ENCODE measurements at places on chromosomes 12 and 14.

DNA sequence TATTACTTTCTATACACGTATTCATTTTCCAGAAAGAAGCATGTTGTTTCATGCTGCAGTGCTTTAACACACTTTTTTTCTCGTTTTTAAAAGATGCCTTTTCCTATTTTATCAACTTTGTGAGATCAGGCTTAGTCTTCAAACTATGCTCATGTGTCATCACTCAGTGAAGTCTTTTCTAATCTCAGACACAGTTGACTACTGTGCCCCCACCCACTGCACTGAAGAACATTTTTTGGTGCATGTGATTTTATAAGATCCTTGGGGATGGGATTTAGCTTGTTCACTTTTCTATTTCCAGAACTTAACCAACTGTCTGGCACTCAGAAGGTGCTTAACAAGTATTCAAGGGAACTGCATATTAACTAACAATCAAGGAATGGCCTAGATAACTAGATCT, 85.5 kb downstream of the CDK17 start:
- DNase-seq = no peak

GRCh38 chr14:24430143-24430681, 458 bp downstream of the KHNYN start:
- DNase-seq = peak; percentile 48

DNA sequence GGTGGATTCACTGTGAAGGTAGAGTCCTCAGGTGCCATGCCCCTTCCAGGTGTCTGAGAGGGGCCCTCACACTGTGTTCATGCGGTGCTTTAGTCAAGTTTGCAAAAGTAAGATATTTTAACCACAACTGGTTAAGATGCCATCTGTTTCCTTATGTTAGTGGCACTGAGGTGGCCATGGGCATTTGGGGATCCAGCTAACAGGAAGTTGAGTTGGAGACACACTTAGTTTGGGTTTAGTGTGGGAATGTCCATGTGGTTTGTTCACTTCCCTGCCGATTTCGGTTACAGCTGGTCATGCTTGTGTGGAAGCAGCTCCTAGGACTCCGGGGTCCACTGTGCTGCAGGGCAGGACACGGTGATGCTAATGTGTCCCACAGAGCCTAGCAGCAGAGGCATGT, 17.3 kb upstream of the ABHD12B start:
- DNase-seq = no peak

- DNase-seq = no peak
Observed at GRCh38 chr14:94924189-94924588, 154.3 kb upstream of the GSC start.

DNA sequence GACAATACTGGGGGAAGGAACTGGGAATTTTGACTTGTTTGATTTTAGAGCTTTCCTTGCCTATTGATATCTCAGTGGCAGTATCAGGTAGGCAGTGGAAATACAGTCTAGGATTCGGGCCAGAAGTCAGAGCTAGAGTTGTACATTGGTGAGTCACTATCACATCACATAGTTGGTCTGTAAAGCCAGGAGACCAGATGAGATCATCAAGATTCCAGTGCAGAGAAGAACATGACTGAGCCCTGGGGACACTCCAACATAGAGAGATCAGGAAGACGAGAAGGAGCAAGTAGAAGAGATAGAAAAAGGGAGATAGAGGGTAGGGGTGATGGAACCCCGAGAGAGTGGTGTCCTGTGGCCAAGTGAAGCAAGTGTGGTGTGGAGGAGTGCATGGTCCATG, 46.6 kb upstream of the NR1H4 start:
- DNase-seq = no peak

DNA sequence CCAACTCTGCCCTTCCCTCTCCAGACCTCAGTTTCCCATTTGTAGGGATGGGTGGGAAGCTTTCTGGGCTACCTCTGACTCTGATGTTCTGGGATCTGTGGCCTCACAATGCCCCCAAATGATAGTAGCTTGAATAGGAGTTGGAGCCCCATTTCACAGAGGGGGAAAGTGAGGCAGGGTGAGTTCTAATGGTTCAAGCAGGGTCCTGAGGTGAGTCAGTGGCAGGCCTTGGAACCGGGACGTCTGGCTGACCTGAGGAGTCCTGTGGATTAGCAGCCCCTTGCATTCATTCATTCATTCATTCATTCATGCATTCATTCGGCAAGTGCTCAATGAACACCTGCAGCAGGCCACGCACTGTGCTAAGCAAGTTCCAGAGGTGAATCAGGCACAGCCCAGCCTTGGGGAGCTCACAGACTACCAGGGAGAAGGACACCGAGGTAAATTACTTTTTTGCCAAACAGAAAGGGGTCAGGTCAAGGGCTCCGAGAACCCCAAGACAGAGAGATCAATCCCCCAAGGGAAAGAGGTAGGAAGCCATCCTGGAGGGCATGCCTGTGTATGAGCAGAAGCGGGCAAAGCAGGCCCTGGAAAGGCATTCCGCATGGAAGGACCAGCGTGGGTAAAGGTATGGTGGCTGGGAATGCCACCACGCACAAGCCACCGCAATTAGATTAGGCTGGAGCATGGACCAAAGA, 818 bp upstream of the TMEM119 start:
- DNase-seq = no peak

GRCh38 chr12:49648712-49649003, 25.3 kb downstream of the PRPF40B start:
- no peak for DNase-seq

DNA sequence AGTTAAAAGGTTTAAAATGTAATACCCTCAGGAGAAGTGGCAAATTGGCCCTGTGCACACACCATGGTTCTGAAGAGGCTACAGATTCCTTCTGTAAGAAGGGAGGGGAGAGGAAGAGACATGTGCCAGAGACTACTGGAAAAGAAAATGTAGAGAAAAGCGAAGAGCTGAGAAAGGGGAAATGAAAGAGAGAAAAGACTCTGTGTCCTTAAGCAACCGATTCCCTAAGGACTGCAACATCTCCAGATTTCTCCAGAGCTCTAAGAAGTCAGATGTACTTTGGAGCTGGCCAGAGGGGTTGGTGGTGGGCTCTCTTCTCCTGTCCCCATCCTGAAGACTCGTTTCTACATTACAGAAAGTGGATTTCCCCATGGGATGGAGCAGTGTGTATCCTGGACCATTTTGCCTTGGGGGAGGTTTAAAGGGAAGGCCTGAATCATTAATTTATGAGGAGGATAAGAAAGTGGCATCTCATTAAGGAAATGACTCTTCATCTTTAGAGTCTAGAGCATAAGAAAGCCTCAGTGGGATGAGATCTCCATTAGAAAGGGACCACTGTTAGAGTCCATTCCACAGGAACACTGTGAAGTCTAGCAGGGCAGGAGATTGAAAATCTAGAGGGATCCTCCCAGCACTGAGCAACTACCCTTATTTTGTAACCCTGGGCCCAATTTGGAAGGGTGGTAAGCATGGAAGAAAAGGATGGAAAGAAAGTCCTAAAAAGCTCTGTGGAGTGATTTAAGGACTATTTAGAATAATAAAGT, 45.5 kb upstream of the FUT8 start:
- DNase-seq = no peak

DNA sequence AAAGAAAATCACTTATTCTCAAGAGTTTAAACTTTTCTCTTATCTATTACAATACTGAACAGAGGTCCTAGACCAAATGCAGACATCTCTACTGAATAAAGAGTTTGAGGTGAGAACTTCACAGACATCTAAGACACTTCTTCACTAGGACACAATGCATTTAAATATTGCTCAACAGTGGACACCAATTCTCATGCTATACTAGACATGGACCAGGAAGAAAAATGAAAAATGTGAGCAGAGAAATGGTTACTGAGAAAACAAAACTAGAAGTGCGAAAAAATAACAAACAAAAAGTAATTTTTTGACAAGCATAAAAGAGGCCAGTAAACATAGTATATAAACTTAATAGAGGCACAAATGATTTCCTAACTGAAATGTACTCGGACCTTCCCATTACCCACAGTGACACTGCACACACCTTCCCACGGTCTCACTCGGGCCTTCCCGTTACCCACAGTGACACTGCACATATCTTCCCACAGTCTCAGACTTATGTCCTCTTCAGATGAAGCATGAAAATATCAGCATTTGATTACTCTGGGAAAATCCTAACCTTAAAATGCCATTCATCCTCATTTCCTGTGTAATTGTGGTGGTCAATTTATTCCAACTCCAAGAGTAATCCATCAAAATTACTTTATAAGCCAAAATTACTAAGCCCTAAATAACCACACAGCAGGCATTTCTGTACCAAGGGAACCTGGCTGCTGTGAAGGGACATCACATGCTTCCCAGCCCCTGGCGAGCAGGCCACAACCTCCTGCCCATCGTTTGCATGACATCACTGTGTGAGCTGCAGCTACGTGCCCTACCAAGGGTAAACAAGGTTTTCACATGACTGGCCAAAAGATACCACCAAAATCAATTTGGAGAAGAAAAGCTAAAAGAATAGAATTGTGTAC, 6.4 kb downstream of the SLC15A4 start:
- no peak for DNase-seq

- DNase-seq = no peak
Observed at GRCh38 chr14:100052819-100053218, 12.4 kb upstream of the EVL start.

GRCh38 chr12:82406651-82407050, 48.3 kb downstream of the METTL25 start:
- DNase-seq = no peak

DNA sequence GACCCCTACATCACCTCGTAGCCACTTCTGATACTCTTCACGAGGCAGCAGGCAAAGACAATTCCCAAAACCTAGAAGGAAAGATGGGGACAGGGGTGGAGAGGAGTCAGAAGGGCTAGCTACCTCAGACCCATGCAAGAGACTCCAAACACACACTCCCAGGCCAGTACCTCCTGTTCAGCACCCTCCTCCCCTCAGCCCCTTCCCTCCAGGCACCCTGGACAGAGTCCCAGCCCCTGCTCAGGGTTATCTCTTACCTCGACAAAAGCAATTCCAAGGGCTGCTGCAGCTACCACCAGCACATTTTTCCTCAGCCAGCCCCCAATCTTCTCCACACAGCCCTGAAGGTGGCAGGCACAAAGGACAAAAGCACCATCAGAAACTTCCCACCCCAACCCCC, 3.3 kb downstream of the CD63 start:
- DNase-seq = no peak

- DNase-seq = no peak
Observed at GRCh38 chr12:104604995-104605675, 148.4 kb downstream of the CHST11 start.

DNA sequence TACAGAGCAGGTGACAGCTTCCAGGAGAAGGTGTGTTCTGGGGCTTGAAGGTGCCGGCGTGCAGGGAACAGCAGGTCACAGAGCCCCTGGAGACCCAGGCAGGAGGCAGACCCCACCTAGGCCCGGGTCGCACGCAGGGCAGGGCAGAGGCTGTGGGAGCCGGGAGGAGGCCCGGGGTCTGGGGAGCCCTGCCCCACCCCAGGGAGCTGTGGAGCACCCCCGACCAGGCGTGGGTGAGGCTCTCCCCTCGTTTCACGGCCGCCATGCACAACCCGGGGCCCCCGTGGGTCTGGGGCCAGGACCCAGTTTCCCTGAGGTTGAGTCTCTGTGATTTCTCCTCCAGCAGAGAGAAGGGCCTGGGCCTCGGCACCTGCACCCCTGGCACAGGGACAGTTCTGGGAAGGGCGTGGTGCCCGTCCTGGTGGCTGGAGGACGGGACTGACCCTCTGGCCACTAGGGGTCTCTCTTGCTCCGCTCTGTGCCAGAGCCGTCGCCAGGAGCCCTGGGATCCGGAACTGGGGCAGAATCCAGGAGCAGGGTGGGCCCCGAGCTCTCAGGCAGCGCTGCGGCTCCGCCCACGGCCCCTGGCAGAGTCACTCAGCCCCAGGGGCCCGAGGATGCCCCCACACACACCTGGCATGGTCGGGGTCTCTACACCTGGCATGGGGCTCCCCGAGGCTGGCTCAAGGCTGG, 75.2 kb upstream of the FBRSL1 start:
- peak; percentile 77 for DNase-seq

- no peak for DNase-seq
Observed at GRCh38 chr12:76611533-76611932, 52.0 kb upstream of the OSBPL8 start.

DNA sequence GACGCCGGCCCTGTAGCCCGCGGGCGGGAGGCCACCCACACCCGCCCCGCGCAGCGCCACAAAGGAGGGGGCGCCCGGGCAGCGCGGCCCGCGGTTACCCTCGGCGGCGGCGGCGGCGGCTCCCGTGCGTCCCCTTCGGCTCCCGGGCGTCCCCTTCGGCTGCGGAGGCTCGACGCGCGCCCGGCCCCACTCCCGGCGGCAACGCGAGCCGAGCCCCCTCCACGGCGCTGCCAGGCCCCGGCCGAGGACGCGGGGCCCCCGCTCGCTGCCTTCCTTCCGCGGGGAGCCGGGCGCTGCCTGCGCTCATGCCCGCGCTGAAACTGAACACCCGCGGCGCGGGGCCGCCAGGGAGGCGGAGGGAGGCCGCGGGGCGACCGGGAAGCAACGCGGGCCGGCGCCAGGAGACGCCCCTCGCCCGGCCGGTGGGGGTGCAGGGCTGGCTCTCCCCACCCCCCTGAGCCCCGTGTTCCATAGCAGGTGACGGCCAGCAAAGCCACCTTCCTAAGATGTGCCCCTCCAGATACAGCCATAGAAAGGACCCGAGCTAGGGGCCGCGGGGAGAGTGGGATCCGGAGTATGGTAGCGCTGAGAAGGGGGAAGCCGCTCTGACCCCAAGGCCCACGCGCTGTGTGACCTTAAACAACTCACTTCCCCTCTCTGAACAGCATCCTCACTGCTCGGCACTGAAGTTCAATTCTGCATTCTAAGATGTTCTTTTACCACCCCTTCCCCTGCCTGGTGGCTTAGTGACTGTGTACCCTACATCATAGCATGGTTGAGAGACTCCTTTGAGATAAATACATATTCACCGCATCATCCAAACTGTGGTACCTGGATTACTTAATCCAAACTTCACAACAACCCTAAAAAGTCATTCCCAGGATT, 42.8 kb downstream of the KDM2B start:
- no peak for DNase-seq

GRCh38 chr12:92955997-92956663, 27.0 kb upstream of the EEA1 start:
- no peak for DNase-seq

GRCh38 chr14:106803379-106803778, 1277.0 kb downstream of the TMEM121 start:
- no peak for DNase-seq

- DNase-seq = no peak
Observed at GRCh38 chr12:109112720-109113465, 3.5 kb upstream of the ACACB start.

- no peak for DNase-seq
Observed at GRCh38 chr12:7354529-7354928, 50.7 kb downstream of the ACSM4 start.

All from activated CD4-positive, alpha-beta T cell treated with anti-CD3 and anti-CD28 coated beads for 24 hours (primary cell).